ENCODE measurements at places on chromosomes 11 and 22. TPM values are rescaled to one million over a fixed set of nuclear protein-coding genes. Genes with fewer than 3 reads are reported as not detected.

DNA sequence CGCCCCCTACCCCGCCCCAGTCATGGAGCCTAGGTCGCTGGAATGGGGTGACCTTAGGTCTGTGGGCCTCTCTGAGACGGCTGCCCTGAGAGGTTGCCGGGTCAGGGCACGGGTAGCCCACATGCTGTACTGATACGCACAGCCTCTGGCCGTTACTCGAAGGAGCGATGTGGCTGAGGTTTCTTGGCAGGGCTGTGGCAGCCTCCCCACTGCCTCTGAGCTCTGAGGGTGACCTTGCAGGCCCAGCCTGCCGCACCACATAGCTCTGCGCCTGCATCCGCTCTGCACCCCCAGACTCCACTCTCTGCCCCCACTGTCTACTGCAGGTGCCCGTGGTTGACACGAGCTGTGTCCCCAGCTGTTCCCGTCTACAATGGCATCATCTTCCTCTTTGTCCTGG is 7.3 kb downstream of the ZDHHC8 start:
- DNase-seq: no peak
- H3K27ac ChIP-seq: no peak overlapping the region
- H3K36me3 ChIP-seq: peaks cover under 1% of the 10 kb centered on the region

GRCh38 chr11:1047595-1048156 is 11.2 kb upstream of the MUC6 start:
- H3K27me3 ChIP-seq: peaks cover 34% of the 10 kb centered on the region
- DNase-seq: no peak
- H3K27ac ChIP-seq: no peak overlapping the region
- no peak overlapping the region for H3K4me3 ChIP-seq
- no peaks in the 10 kb centered on the region for H3K36me3 ChIP-seq

Gene IRF7
- total RNA-seq: 14.4 TPM

Gene HOATZ
- not detected for total RNA-seq

GRCh38 chr11:8180469-8180868 is 11.6 kb upstream of the RIC3 start:
- no peak overlapping the region for H3K4me3 ChIP-seq
- DNase-seq: no peak
- H3K27ac ChIP-seq: no peak overlapping the region

Gene C22orf39
- total RNA-seq: 30.1 TPM

GRCh38 chr11:128505449-128506065 is 81.8 kb downstream of the ETS1 start:
- H3K4me1 ChIP-seq: peaks cover 97% of the 10 kb centered on the region
- DNase-seq: no peak
- H3K27ac ChIP-seq: peak overlapping the region; percentile 94
- no peaks in the 10 kb centered on the region for H3K27me3 ChIP-seq
- peaks cover 10% of the 10 kb centered on the region for H3K36me3 ChIP-seq

DNA sequence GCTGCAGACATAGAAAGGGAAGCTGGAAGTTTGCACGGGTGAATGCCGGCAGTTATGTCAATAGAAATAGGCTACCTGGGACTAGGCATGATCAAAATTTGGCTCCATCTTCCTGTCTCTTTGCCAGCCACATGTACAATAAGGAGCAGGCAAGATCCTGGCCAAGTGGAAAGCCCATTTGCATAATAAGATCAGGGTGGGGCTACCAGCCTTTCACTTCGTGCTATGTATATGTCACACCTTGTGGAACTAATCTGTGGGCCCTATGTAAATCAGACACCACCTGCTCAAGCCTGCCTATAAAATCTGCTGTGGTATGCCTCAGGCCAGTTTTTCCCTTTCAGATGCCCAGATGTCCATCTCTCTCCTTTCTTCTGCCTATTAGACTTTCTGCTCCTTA is 79.3 kb upstream of the DRD2 start:
- peak overlapping the region; percentile 34 for H3K27ac ChIP-seq
- peaks cover 45% of the 10 kb centered on the region for H3K4me1 ChIP-seq
- H3K36me3 ChIP-seq: no peaks in the 10 kb centered on the region
- H3K27me3 ChIP-seq: no peaks in the 10 kb centered on the region
- no peak overlapping the region for H3K4me3 ChIP-seq

- DNase-seq: no peak
- H3K27me3 ChIP-seq: peaks cover 2% of the 10 kb centered on the region
These were observed 375.8 kb downstream of the INSC start for GRCh38 chr11:15490535-15490934.

Gene SLC15A3
- 11.6 TPM for total RNA-seq

DNA sequence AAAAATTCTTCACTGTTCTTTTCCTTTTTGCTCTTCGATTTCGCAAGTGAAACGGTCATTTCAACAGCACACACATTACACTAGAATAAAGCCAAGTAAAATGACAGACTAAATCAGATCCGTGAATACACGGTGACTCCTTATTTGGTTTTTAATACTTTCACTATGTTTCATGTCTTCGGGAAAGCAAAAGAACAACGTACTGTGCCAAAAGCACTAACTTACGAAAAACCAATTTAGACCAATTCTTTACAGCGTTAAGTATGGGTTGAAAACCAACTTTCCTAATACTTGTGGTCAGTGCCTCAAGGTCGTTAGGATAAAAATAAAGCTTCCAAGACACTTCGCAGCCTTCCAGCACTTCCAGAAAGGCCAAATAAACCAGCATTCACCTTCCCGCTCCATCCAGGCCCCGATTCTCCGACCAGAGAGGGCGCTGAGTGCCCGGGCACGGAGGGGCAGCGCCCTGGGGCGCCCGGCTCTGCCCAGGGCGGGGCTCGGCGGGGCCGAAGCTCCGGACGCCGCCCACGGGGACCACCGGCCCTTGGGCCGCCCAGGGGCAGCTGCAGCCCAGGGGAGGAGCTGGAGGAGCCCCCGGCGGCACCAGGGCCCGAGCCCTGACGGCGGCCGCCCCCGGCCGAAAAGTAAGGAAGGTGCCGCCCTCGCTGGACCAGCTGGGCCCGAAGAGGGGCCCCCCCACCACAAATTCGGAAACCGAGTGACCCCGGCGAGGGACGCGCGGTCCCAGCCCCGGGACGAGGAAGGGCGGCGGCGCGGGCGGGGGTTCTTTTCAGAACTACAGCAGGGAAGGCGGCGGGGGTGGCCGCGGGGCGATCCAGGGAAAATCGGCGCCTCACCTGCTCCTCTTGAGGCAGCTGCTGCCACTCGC is 499 bp downstream of the ATL3 start:
- no peaks in the 10 kb centered on the region for H3K27me3 ChIP-seq
- H3K27ac ChIP-seq: peak overlapping the region; percentile 93
- H3K36me3 ChIP-seq: peaks cover 2% of the 10 kb centered on the region
- H3K4me1 ChIP-seq: peaks cover 43% of the 10 kb centered on the region

Gene RGL4
- not detected for total RNA-seq

Gene CASP12
- 0.78 TPM for total RNA-seq

- no peaks in the 10 kb centered on the region for H3K27me3 ChIP-seq
- no peak for DNase-seq
- no peak overlapping the region for H3K27ac ChIP-seq
- no peaks in the 10 kb centered on the region for H3K4me1 ChIP-seq
These were observed 60.7 kb downstream of the RAB38 start for GRCh38 chr11:88114486-88115045.

DNA sequence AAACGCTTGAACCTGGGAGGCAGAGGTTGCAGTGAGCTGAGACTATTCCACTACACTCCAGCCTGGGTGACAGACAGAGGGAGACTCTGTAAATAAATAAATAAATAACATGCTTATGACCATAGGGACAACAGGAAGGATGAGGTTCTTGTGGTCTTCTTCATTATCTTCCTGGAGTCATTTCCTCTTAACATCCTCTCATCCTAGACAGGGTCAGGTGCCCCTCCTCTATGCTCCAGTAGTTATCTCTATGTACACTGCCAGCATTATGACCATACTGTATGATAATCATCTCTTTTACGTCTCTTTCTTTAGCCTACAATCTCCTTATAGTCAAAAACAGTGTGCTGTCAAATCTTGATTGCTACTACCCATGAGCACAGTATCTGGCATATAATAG is 17.7 kb downstream of the RAB30 start:
- peaks cover 19% of the 10 kb centered on the region for H3K36me3 ChIP-seq
- peaks cover 84% of the 10 kb centered on the region for H3K4me1 ChIP-seq
- H3K27me3 ChIP-seq: no peaks in the 10 kb centered on the region
- DNase-seq: no peak

Gene ADAMTS15
- 78.8 TPM for total RNA-seq

- H3K36me3 ChIP-seq: no peaks in the 10 kb centered on the region
- DNase-seq: no peak
- H3K27me3 ChIP-seq: peaks cover 8% of the 10 kb centered on the region
- no peak overlapping the region for H3K4me3 ChIP-seq
- H3K4me1 ChIP-seq: no peaks in the 10 kb centered on the region
These were observed 110.9 kb downstream of the ARL14EP start for GRCh38 chr11:30433831-30434230.

DNA sequence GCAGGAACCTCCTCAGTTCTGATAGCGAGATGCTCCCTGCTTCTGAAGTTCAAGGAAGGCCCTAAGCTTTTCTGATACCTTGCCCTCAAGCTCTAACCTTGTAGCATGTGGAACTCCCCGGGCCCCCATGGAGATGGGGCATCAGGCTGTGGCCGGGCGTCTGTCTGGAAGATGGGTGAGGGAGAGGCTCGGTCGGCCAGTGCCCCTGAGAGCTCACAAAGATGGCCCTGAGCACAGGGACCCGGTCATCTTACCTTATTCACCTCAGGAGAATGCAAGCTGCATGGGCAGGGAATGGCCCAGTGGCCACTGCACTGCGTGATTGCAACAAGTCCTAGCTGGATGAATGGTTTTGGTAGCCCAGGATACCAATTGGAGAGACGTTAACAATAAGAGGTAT is 830.3 kb downstream of the TBC1D22A start:
- H3K4me3 ChIP-seq: no peak overlapping the region
- H3K4me1 ChIP-seq: no peaks in the 10 kb centered on the region
- no peaks in the 10 kb centered on the region for H3K36me3 ChIP-seq
- no peaks in the 10 kb centered on the region for H3K27me3 ChIP-seq
- peak; percentile 77 for DNase-seq

- no peaks in the 10 kb centered on the region for H3K36me3 ChIP-seq
- no peak overlapping the region for H3K4me3 ChIP-seq
- no peak overlapping the region for H3K27ac ChIP-seq
These were observed 249.1 kb upstream of the UBASH3B start for GRCh38 chr11:122406466-122406865.

Gene MYRF
- total RNA-seq: 0.47 TPM

Gene TSPAN32
- total RNA-seq: 0.76 TPM

GRCh38 chr11:128872594-128872993 is 5.5 kb upstream of the KCNJ1 start:
- H3K27ac ChIP-seq: no peak overlapping the region
- no peak overlapping the region for H3K4me3 ChIP-seq
- H3K27me3 ChIP-seq: peaks cover 55% of the 10 kb centered on the region

Gene XBP1
- 150 TPM for total RNA-seq

Gene KLHL35
- 2.3 TPM for total RNA-seq

Gene PTPN5
- total RNA-seq: not detected

GRCh38 chr22:42473484-42474193 is 41.4 kb upstream of the NFAM1 start:
- no peak overlapping the region for H3K27ac ChIP-seq
- DNase-seq: no peak
- no peaks in the 10 kb centered on the region for H3K36me3 ChIP-seq
- peaks cover 28% of the 10 kb centered on the region for H3K27me3 ChIP-seq
- no peak overlapping the region for H3K4me3 ChIP-seq
- no peaks in the 10 kb centered on the region for H3K4me1 ChIP-seq

Gene PUS3
- 14.6 TPM for total RNA-seq

Gene MS4A6E
- not detected for total RNA-seq

Gene CSF2RB
- total RNA-seq: not detected

Gene OR52N4
- not detected for total RNA-seq

GRCh38 chr11:63837027-63837688 is 1.8 kb upstream of the MARK2 start:
- H3K4me1 ChIP-seq: peaks cover 28% of the 10 kb centered on the region
- H3K27me3 ChIP-seq: no peaks in the 10 kb centered on the region
- H3K4me3 ChIP-seq: no peak overlapping the region

Gene ACR
- total RNA-seq: not detected

DNA sequence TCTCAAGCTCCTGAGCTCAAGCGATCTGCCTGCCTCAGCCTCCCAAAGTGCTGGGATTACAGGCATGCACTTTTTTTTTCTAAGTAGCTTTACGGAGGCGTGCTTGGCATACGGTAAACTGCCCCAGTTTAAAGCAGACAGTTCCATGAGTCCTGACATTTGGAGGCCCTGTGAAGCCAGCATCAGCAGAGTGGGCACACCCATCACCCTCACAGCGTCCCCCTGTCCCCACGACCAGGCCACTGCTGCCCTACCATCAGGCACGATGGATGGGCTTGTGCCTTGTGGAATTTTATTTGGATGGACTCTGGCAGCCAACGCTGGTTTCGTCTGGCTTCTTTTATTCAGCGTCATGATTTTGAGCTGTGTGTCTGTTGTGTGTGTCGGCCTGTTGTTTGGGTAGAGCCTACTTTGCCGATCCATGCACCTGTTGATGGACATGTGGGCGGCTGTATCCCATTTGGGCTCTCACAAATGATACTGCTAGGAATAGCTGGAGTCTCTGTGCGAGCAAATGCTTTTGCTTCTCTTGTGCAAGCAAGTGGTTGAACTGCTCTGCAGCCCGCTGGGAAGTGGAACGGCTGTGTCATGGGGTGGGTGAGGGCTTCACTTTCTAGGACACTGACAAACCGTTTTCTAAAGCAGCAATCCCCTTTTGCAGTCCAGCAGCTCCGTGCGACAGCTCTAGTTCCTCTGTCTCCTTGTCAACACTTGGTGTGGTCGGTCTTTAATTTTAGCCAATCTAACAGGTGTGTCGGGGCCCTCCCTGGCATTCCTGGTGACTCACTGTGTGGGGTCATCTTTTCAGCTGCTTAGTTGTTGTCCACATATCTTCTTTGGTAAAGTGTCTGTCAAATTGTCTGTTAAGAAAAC is 23.8 kb downstream of the KCNQ1 start:
- no peaks in the 10 kb centered on the region for H3K36me3 ChIP-seq
- H3K4me1 ChIP-seq: no peaks in the 10 kb centered on the region
- no peak overlapping the region for H3K4me3 ChIP-seq

- no peak overlapping the region for H3K4me3 ChIP-seq
- H3K27ac ChIP-seq: no peak overlapping the region
- H3K27me3 ChIP-seq: no peaks in the 10 kb centered on the region
- DNase-seq: no peak
- peaks cover 2% of the 10 kb centered on the region for H3K36me3 ChIP-seq
These were observed 27.3 kb downstream of the SCGB1A1 start for GRCh38 chr11:62446091-62446490.

Gene PDGFD
- total RNA-seq: 2.2 TPM

DNA sequence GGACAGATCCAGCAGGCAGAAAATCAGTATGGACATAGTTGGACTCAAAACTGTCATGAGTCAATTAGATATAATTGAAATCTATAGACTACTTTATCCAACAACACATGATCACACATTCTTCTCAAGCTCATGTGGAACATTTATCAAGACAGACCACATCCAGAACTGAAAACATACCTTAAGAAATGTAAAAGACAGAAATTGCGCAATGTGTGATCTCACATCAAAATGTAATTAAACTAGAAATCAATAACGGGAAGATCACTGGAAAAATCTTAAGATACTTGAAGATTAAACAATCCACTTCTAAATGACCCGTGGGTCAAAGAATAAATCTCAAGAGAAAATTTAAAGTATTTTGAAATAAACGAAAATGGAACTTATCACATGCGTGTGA is 435.3 kb downstream of the OPCML start:
- no peaks in the 10 kb centered on the region for H3K36me3 ChIP-seq
- peaks cover 2% of the 10 kb centered on the region for H3K27me3 ChIP-seq
- no peak overlapping the region for H3K4me3 ChIP-seq
- no peak overlapping the region for H3K27ac ChIP-seq
- H3K4me1 ChIP-seq: no peaks in the 10 kb centered on the region

- H3K4me1 ChIP-seq: no peaks in the 10 kb centered on the region
- no peak overlapping the region for H3K4me3 ChIP-seq
- no peaks in the 10 kb centered on the region for H3K36me3 ChIP-seq
- H3K27me3 ChIP-seq: peaks cover 25% of the 10 kb centered on the region
- DNase-seq: no peak
These were observed 403.8 kb downstream of the CNTN5 start for GRCh38 chr11:99424313-99425084.

Measured in osteocyte (in vitro differentiated cells).